ENCODE measurements at places on chromosomes 5 and 9. TPM values are rescaled to one million over a fixed set of nuclear protein-coding genes. Genes with fewer than 3 reads are reported as not detected.

TMEM215 gene
- total RNA-seq: not detected

DNA sequence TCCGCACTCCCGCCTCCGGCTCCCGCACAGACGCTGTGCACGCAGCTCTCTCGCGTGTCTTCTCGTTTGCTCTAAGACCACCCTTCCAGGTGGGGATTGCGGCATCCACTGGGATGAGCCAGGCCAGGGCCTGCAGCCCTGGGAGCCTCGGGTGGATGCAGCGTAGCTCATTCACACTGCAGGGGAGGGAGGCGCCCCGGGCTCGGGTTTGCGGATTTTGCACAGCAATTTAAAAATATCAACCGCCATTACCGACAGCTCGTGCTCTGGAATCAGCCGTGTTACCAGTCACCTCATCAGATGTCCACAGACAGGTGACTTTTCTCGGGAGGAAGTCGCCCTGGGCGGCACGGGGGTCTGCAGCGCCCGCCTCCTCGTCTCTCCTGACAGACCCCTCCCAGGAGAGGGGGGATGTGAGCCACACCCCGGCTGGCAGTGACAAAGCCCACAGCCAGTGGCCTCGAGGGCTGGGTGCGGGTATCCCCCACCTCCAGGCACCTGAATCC is 20.8 kb upstream of the SLC6A3 start:
- DNase-seq: no peak

SLC6A18 gene
- not detected for total RNA-seq

GRCh38 chr5:10857338-10857733 is 96.3 kb upstream of the DAP start:
- no peak for DNase-seq

- DNase-seq: no peak
Observed at GRCh38 chr5:148636353-148636752, 18.0 kb downstream of the HTR4 start.

GRCh38 chr9:304106-304505 is 89.4 kb downstream of the DOCK8 start:
- no peak for DNase-seq

DNA sequence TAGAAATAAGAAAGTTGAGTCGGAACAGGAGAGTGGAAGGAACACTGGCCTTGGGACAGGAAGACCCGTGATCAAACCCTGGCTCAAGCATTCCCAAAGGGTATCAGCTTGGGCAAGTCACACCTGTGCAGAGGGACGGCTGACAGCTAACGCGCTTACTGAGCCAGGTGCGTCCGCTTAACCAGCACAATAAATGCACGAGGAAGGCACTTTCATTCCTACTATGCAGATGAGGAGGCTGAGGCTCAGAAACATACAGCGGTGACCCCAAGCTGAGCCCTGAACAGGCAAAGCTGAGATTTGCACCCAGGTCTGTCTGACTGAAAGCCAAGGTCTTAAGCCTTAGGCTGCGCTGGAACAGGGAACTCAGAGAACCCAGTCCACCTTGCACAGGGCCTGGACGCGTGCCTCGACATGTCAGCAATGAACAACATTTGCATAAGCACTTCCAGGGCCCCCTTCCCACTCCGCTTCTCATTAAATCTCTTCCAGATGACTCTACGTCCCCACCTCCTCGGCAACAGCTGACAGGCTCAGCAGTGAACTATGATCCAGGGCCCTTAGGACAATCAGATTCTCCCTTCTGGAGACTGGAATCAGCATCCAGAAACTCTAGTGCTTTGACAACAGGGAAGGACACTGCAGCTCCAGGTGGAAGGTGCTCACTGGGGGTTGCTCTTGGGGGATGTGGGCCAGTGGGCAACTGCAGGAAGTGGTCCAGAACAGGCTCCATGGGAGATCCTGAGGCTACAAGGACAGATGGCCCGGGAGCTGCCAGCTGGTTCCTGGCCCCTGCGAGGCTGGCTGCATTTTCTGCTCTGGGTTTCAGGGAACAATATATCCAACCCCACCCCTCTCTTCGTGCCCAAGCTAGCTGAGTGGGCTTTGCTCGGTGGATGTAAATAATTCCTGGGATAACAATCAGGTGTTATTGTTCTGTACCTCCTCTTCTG is 35.2 kb downstream of the SH3PXD2B start:
- DNase-seq: no peak

DNA sequence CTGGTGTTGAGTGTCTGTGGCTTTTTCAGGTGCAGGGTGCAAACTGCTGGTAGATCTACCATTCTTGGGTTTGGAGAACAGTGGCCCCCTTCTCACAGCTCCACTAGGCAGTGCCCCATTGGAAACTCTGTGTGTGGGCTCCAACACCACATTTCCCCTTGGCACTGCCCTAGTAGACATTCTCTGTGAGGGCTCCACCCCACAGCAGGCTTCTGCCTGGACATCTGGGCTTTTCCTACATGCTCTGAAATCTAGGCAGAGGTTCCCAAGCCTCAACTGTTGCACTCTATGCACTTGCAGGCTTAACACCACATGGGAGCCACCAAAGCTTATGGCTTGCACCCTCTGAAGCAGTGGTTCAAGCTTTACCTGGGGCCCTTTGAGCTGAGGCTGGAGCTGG is 80.9 kb downstream of the BARX1 start:
- DNase-seq: no peak

DNA sequence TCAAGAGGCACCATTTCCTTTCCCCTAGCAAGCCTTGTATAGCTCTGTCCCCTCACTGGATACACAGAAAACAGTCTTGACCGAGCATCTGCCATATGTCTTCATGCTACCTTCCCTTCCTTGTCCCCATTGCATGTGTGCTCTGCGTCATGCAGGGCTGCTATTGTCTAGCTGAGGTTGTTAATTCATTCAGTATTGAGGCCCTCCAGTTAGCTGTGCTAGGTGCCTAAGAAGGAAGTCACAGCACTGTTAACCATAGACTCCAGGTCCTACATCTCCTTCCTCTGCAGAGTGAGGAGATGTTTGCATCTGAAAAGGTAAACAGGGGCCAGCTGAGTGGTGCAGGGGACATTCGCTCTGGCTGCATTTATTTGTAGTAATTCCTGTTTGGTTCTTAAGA is 48.2 kb downstream of the SLC1A3 start:
- no peak for DNase-seq

DNA sequence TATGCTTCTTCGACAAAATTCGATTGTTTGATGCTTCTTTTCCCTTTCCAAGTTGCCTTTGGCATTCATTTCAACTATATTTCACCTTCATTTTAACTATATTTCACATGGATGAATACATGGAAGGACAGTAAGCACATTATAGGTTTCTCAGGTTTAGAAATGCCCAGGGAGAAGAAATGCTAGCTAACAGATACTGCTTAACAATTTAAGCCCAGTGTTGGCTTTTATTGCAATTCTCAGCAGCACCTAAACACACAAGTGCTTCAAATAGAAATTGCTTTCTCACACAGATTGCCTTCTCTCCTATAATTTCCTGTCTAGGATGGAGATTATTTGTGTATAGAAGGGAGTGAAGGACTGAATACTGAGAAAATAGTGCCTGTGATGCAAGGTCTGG is 30.2 kb upstream of the SMC5 start:
- DNase-seq: no peak

DNA sequence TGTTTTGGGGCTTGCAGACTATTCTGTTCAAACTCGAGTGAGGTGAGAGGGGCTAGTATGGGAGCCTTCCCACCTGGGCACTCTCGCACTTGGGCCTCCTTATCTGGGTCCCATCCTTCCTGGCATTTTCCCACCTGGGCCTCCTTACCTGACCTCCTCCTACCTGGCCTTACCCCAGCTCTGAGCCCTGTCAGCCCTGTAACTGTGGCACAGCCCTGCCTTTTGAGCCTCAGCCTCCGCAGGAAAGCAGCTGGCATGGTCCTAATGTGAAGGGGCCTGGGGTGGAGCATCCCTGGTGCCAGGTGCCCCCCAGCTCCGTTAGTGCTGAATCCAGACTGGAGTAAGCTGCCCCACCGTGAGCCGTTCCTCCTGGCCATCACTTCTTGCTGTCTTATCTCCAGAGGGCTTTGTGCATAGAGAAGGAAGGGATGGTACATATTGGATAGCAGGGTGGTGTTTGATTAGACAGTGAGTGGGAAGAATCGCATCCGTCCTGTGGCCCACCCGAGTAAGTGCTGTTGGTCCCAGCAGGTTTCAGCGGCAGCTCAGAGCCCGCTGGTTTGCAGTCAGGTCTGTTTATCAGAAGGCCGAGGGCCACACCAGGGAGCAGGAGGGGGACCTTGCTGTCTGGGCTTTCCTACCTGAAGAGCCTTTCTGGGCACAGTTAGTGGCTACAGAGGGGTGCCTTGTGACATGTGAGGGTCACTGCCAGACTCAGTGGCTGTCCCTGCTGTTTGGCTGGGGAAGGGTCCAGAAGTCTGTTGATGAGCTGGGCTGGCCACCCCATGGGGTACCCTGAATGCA is 76.5 kb downstream of the WNK2 start:
- no peak for DNase-seq

PTTG1 gene
- total RNA-seq: 1,282 TPM

DNA sequence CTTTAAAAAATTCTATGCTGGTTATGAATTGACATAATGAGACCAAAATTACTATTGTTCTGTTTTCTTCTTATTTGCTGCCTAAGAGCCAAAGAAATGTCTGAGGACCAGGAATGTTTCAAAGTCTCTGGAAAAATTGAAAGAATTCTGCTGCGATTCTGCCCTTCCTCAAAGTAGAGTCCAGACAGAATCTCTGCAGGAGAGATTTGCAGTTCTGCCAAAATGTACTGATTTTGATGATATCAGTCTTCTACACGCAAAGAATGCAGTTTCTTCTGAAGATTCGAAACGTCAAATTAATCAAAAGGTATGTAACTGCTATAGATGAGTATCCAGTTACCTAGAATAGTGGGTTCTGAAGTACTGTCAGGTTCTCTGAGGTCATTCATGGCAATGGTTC is 10.3 kb upstream of the DHFR start:
- DNase-seq: no peak

CHSY3 gene
- 0.48 TPM for total RNA-seq

GRCh38 chr5:72020161-72020983 is 86.9 kb upstream of the MAP1B start:
- no peak for DNase-seq

GRCh38 chr5:14238272-14238671 is 95.1 kb downstream of the TRIO start:
- DNase-seq: no peak

- DNase-seq: no peak
Observed at GRCh38 chr5:89372176-89372575, 489.2 kb upstream of the MEF2C start.

DNA sequence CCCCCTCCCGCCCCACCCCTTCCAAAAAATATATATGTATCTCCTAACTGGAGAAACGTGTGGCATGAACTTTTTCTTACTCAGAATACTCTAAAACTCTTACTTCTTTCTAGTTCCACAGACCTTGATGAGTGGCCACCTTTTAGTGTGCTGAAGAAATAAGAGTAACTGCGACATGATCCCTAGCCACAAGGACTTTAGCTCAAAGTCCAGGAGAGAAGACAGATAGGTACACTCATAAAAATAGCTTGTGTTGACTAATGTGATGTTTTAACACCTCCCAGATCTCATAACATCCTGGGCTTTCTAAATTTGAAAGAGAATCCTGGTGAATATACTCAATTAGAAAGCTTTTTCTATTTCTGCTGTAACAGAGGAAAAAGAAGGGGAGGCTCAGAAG is 1005.0 kb upstream of the DMAC1 start:
- no peak for DNase-seq

DNA sequence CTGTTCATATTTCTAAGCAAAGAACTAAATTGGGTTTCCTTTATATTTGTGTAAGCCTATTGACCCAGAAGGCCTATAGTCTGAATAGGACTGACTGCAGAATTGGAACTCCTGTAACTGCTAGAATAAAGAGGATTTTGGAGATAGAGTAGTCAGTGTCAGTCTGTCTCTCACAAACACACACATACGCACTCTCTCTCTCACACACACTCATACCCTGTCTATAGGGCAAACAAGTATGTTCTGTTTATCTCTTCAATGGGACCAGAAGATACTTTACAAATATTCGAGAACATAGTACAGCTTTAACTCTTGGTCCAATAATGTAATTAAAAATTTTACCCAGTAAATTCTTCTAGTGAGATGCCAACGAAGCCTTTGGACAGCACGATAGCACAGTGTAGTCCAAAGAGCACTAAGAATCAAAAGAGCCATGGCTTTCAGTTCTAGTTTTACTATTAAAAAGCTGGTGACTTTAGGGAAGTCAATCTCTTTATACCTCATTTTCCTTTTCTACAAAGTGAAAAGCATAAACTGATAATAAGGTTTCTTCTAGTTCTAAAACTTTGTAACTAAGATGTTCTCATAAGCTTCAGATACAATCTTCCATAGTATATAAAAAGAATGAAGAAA is 19.3 kb downstream of the ABHD17B start:
- DNase-seq: no peak

- peak; percentile 58 for DNase-seq
Observed at GRCh38 chr5:102760815-102761214, 5.7 kb downstream of the PAM start.

- DNase-seq: no peak
Observed at GRCh38 chr5:142696379-142696778, 10.5 kb upstream of the FGF1 start.

PTGS1 gene
- total RNA-seq: 10.1 TPM

AGTPBP1 gene
- total RNA-seq: 14.0 TPM

CORO2A gene
- total RNA-seq: 1.3 TPM

- no peak for DNase-seq
Observed at GRCh38 chr9:4814913-4815312, 22.2 kb downstream of the RCL1 start.

KDM4C gene
- 10.7 TPM for total RNA-seq

GRCh38 chr9:134141906-134142305 is 6.0 kb downstream of the WDR5 start:
- DNase-seq: no peak

- DNase-seq: no peak
Observed at GRCh38 chr9:124450241-124450924, at the start of gene ADGRD2. ADGRD2 (plus strand) TSS chr9:124450451; CDS start chr9:124451667, 1,216 bp downstream.

ZDHHC11B gene
- total RNA-seq: not detected

DDX4 gene
- not detected for total RNA-seq

GADD45G gene
- not detected for total RNA-seq

- no peak for DNase-seq
Observed at GRCh38 chr9:31700252-31701045, 684.0 kb upstream of the ACO1 start.

DNA sequence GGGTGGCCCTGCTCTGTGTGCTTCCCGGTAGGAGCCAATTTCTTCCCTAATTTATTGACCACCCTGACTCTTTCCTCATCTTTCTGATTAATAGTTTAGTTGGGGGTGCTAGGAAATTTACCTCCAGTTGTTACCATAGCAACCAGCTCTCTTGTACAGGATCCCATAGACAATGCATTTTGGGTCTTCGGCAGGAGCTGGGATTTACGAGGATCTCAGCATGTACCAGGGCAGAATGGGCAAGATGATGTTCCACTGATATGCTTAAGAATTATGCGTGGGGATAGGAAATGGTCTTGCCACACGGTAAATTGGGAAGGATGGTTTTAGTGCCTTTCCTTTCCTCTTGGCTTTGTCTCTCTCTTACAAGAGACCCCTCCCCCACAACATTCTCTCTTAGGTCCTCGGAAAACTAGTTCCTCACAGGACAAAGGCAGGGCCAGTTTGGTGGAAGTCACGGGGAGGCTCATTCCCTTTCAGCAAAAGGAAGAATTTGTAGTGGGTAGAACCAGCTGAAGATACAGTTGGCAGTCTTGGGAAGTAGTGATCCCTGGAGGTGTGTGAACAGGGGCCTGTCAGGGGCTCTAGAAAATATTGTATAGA is 133.4 kb upstream of the SHB start:
- no peak for DNase-seq

GRCh38 chr9:86454701-86455615 is 100.7 kb upstream of the TUT7 start:
- DNase-seq: no peak

GRCh38 chr9:93324191-93324834 is 127.2 kb upstream of the FAM120A start:
- DNase-seq: no peak

Measured in RPMI7951 (cell line).